Osteoblast (primary cell): ENCODE measurements at places on chromosomes 6 and 20. TPM values are rescaled to one million over a fixed set of nuclear protein-coding genes. Genes with fewer than 3 reads are reported as not detected.

Gene GTSF1L
- not detected in 2 replicates for total RNA-seq

Gene EPPIN
- not detected in 2 replicates for total RNA-seq

Gene ZNF318
- total RNA-seq = 12.3 and 14.7 TPM in 2 replicates

Gene RSPO3
- total RNA-seq = 1.8 and 2.4 TPM in 2 replicates

Gene SIRPB1
- total RNA-seq = 0.72 and 1.2 TPM in 2 replicates

Gene HTR1E
- total RNA-seq = not detected in 2 replicates

Gene HLA-DOA
- under 0.01 and 2.4 TPM in 2 replicates for total RNA-seq

Gene SEMG1
- total RNA-seq = not detected in 2 replicates

Gene RIPPLY2
- total RNA-seq = under 0.01 TPM in 1 of 2 replicates, not detected in the other

Gene BPIFB1
- total RNA-seq = not detected in 2 replicates

GRCh38 chr6:114216789-114217467 lies 125.9 kb downstream of the HS3ST5 start:
- no peaks in the 10 kb centered on the region for H3K4me1 ChIP-seq
- DNase-seq = peak; percentile 32
- no peak overlapping the region for H3K4me3 ChIP-seq
- H3K36me3 ChIP-seq = no peaks in the 10 kb centered on the region
- H3K27me3 ChIP-seq = no peaks in the 10 kb centered on the region

DNA sequence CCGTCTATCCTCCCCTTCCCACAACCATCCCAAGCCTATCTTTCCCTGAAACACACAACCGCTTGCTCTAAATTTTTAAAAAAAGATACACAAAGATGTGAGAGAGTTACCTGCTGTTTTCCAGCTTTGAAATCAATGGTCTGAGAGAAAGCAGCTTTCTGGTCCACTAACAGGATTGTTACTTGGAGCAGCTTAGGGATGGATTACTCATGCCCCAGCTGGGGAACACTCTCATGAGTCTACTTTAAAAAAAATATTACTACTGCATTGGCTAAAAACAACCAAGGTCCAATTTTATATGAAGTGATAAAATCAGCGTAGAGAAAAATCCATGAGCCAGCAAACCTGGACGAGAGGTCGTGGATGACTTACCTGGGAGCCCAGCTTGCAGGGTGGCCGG lies 29.6 kb upstream of the FOXC1 start:
- H3K27me3 ChIP-seq = peaks cover 7% of the 10 kb centered on the region
- H3K27ac ChIP-seq = no peak overlapping the region
- no peaks in the 10 kb centered on the region for H3K36me3 ChIP-seq

- no peak overlapping the region for H3K4me3 ChIP-seq
- H3K27ac ChIP-seq = no peak overlapping the region
- no peaks in the 10 kb centered on the region for H3K27me3 ChIP-seq
Observed at GRCh38 chr6:40336296-40336695, 250.9 kb downstream of the LRFN2 start.

- H3K36me3 ChIP-seq = no peaks in the 10 kb centered on the region
- peak overlapping the region; percentile 44 for H3K27ac ChIP-seq
- no peaks in the 10 kb centered on the region for H3K27me3 ChIP-seq
- H3K4me1 ChIP-seq = peaks cover 18% of the 10 kb centered on the region
- DNase-seq = peak; percentile 65
Observed at GRCh38 chr6:156425359-156426020, 351.7 kb upstream of the ARID1B start.

- DNase-seq = no peak
- H3K27me3 ChIP-seq = no peaks in the 10 kb centered on the region
- no peak overlapping the region for H3K27ac ChIP-seq
- H3K4me3 ChIP-seq = no peak overlapping the region
- H3K4me1 ChIP-seq = peaks cover 6% of the 10 kb centered on the region
Observed at GRCh38 chr20:61442075-61442670, 190.1 kb downstream of the CDH4 start.

DNA sequence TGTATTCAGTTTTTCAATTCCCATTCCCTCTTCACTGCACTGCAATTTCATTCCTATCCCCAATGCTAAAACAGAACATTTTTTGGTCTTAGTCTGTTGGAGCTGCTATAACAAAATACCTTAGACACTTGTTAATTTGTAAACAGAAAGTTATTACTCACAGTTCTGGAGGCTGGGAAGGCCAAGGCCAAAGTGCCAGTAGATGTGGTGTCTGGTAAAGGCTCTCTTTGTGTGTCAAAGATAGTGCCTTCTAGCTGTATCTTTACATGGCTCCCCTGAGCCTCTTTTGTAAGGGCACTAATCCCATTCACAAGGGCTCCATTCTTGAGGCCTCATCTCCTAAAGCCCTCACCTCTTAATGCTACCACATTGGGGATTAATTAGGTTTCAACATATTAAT lies 40.0 kb downstream of the PHIP start:
- no peak overlapping the region for H3K4me3 ChIP-seq
- H3K4me1 ChIP-seq = no peaks in the 10 kb centered on the region
- no peaks in the 10 kb centered on the region for H3K27me3 ChIP-seq
- H3K36me3 ChIP-seq = peaks cover 5% of the 10 kb centered on the region
- no peak for DNase-seq
- H3K27ac ChIP-seq = no peak overlapping the region

- no peaks in the 10 kb centered on the region for H3K27me3 ChIP-seq
- peaks cover 7% of the 10 kb centered on the region for H3K4me1 ChIP-seq
- no peak for DNase-seq
- no peak overlapping the region for H3K27ac ChIP-seq
- H3K4me3 ChIP-seq = no peak overlapping the region
Observed at GRCh38 chr20:40960101-40960500, 68.5 kb upstream of the TOP1 start.

GRCh38 chr20:22402550-22402949 lies 181.8 kb downstream of the FOXA2 start:
- H3K4me1 ChIP-seq = no peaks in the 10 kb centered on the region
- DNase-seq = no peak
- no peak overlapping the region for H3K27ac ChIP-seq
- H3K36me3 ChIP-seq = no peaks in the 10 kb centered on the region
- no peaks in the 10 kb centered on the region for H3K27me3 ChIP-seq

DNA sequence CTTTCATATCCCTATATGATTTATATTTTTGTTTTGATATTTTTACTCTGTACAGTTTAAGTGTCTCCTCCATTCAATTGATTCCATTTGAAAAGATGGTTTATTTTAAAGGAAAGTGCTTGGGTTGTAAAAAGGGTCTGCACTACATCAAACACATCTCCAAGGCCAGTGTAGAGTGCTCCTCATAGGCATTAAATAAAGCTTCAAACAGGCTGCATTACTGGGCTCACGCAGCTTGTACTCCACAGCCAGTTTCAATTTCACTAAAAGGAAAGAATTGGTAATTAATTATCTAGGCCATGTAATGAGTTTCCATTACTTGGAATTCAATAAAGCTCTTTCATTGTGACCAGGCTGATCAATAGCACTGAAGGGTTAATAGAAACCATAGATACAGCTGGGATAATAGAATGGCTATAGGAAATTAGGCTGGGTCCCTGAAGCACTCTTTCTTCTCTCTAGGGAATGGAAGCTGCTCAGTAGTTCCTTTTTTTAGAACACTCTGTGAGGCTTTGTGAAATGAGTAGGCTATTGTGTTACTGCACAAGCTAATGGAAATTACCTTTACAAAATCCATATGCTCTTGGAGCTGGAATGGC lies 442.2 kb downstream of the RNF144B start:
- H3K27ac ChIP-seq = no peak overlapping the region
- no peak for DNase-seq
- H3K4me1 ChIP-seq = no peaks in the 10 kb centered on the region
- no peak overlapping the region for H3K4me3 ChIP-seq

DNA sequence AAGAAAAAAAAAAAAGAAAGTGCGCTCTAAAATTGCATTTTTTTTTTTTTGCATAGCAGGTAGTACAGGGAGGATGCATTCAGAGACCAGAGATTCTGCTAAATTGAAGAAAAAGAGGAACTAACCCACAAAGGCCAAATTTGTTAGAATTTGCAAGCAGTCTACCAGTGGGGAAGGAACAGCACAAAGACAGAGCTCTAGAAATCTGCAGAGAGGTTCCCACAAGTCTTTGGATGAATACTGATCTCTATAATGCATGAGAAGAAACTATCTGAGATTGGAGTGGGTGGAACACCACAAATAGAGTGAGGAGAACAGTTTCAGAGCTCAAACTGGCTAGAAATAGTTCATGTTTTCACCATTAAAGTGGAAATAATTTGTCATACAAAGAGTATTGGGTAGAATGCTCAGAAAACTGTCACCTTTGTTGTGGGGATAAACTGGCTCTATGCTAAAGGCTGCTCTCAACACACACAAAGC lies 79.6 kb upstream of the AHI1 start:
- no peaks in the 10 kb centered on the region for H3K36me3 ChIP-seq
- peak overlapping the region; percentile 32 for H3K27ac ChIP-seq
- H3K27me3 ChIP-seq = no peaks in the 10 kb centered on the region
- peaks cover 17% of the 10 kb centered on the region for H3K4me1 ChIP-seq
- DNase-seq = peak; percentile 62

GRCh38 chr6:52243282-52243893 lies 912 bp downstream of the IL17F start:
- no peaks in the 10 kb centered on the region for H3K4me1 ChIP-seq
- no peak overlapping the region for H3K27ac ChIP-seq
- no peaks in the 10 kb centered on the region for H3K36me3 ChIP-seq
- H3K27me3 ChIP-seq = peaks cover 8% of the 10 kb centered on the region

- H3K27ac ChIP-seq = no peak overlapping the region
- no peak for DNase-seq
- no peaks in the 10 kb centered on the region for H3K36me3 ChIP-seq
- peaks cover 13% of the 10 kb centered on the region for H3K4me1 ChIP-seq
- H3K27me3 ChIP-seq = peaks cover 5% of the 10 kb centered on the region
Observed at GRCh38 chr6:161411265-161411944, 137.5 kb upstream of the AGPAT4 start.

- no peak overlapping the region for H3K27ac ChIP-seq
- H3K36me3 ChIP-seq = no peaks in the 10 kb centered on the region
- no peak overlapping the region for H3K4me3 ChIP-seq
- H3K27me3 ChIP-seq = peaks cover 3% of the 10 kb centered on the region
Observed at GRCh38 chr6:169839898-169840631, 88.6 kb downstream of the ERMARD start.

- no peak overlapping the region for H3K4me3 ChIP-seq
- no peaks in the 10 kb centered on the region for H3K4me1 ChIP-seq
- DNase-seq = no peak
- peaks cover 3% of the 10 kb centered on the region for H3K36me3 ChIP-seq
Observed at GRCh38 chr6:100801036-100801435, 80.1 kb downstream of the ASCC3 start.

DNA sequence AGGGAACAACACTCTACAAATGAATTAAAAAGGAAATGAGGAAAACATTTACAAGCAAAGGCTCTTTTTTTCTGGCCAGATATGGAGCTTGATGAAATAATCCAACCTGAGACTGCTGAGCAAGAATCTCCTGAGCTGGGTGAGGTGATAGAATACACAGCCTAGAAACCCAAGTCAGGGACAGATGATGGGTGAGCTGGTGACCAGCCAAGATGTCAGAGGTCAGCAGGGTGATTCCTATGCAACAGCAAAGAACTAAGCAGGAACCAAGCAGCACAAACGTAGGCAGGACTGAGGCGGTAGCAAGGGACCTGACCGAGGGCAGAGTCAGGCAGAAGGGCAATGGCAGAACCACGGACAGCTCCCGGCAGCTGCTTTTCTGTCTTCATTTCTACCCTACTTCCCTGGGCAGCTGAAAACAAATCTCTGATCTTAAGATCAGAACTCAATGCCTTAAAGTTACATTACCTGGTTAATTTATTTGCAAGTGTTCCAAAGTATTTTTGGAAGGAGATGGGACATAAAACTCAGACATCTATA lies 75.1 kb downstream of the CDC40 start:
- peak; percentile 58 for DNase-seq
- H3K4me3 ChIP-seq = no peak overlapping the region
- H3K4me1 ChIP-seq = no peaks in the 10 kb centered on the region
- H3K36me3 ChIP-seq = no peaks in the 10 kb centered on the region
- H3K27me3 ChIP-seq = no peaks in the 10 kb centered on the region
- H3K27ac ChIP-seq = no peak overlapping the region

DNA sequence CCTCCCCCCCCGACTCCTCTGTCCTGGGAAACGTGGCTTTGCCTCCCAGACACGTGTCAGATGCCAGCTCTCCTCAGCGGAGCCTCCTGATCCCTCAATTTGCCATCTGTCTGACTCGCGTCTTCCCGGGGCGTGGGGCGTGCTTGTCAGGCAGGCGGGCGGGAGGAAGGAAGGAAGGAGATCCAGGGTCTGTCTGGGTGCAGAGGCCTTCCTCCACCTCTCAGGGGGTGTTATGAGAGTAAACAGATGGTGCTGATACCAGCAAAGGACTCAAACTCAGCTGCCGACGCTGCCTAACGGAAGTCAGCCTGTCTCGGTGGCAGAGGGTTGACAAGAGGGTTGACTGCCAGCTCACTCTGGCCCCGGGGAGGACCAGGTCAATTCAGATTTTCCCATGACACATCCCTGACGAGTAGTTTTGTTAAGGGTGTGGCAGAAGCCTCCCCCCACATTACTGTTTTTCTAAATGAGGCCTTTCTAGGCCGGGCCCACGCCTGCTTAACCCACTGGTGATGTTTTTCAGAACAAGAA lies 17.0 kb downstream of the UQCC2 start:
- peaks cover 47% of the 10 kb centered on the region for H3K4me1 ChIP-seq
- peaks cover 57% of the 10 kb centered on the region for H3K36me3 ChIP-seq
- H3K4me3 ChIP-seq = no peak overlapping the region
- peak overlapping the region; percentile 71 for H3K27ac ChIP-seq
- DNase-seq = peak; percentile 97

- no peaks in the 10 kb centered on the region for H3K4me1 ChIP-seq
- H3K27me3 ChIP-seq = peaks cover 7% of the 10 kb centered on the region
- no peaks in the 10 kb centered on the region for H3K36me3 ChIP-seq
- H3K4me3 ChIP-seq = no peak overlapping the region
Observed at GRCh38 chr6:41051873-41052272, 1.1 kb upstream of the APOBEC2 start.

DNA sequence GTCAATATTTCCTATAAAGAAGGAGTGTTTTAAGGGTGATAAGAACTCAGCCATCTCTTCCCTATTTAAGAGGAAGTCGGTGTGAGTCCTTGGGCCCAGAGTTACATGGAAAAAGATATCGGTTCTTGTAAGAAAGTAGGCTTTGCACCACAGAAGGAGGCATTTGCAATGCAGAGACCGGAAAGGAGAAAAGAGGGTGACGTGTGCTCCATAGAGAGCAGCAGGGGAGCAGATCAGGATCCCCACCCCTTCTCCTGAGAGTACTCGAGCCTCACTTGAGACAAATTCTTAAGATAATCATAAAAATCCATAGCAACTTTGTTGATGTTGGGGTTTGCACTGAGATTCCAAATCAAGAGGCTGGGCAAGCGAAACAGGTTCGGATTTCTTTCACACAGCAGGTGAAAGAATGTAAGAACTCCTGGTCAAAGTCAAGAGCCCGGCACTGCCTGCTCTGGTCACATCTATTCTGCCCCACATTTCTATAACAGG lies 27.8 kb downstream of the FOXA2 start:
- no peak overlapping the region for H3K4me3 ChIP-seq
- no peaks in the 10 kb centered on the region for H3K36me3 ChIP-seq
- H3K27me3 ChIP-seq = no peaks in the 10 kb centered on the region
- no peak for DNase-seq
- H3K27ac ChIP-seq = no peak overlapping the region
